ENCODE measurements at places on chromosomes 7 and 10.

- no peak for DNase-seq
Measured at GRCh38 chr10:17510242-17510908, 56.0 kb upstream of the ST8SIA6 start.

- peak; percentile 90 for DNase-seq
Measured at GRCh38 chr10:75399461-75400162, 2.0 kb downstream of the ZNF503 start.

- peak; percentile 92 for DNase-seq
Measured at GRCh38 chr10:85524001-85524666, 842.5 kb downstream of the GRID1 start.

DNA sequence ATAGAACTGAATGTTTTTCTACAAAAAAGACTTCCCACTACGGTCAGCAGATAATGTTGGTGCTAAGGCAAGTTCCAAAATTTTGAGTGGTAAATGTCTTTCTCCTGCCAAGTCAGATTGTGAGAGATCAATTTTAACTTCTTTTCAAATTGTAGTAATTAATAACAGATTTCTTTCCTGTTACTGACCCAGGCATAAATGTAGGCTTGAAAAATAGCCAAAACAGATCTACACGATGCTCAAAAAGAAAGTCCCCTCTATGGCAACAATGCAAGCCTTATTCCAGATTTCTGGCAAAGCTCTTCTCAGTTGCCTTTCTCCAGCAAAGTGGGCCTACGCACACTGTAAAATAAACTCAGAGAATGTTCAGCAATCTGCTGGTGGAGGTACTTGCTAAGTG lies 641.0 kb upstream of the NRP1 start:
- DNase-seq: no peak

- DNase-seq: no peak
Measured at GRCh38 chr10:14243221-14243620, 87.5 kb downstream of the FRMD4A start.

GRCh38 chr10:98694014-98694413 lies 247.3 kb upstream of the HPS1 start:
- DNase-seq: no peak

DNA sequence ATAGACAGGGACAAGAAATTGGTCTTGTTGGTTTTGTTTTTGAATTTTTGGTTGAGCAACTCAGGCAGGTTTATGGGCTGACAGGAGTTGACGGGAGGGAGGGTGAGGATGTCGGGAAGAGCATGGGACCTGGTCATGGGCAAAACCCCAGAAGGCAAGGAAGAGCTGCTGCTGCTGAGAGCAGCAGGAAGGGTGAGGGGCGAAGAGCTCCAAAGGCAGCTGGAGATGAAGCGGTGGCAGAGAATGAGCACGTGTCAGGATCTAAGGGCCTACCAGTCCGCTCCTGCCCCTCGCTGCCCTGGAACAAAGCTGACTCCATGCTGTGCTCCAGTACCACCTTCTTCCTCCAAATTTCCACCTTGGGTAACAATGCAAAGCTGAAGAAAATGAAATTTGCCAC lies 84.3 kb downstream of the ARHGAP22 start:
- no peak for DNase-seq

GRCh38 chr7:38607466-38607865 lies 23.7 kb downstream of the AMPH start:
- DNase-seq: no peak

DNA sequence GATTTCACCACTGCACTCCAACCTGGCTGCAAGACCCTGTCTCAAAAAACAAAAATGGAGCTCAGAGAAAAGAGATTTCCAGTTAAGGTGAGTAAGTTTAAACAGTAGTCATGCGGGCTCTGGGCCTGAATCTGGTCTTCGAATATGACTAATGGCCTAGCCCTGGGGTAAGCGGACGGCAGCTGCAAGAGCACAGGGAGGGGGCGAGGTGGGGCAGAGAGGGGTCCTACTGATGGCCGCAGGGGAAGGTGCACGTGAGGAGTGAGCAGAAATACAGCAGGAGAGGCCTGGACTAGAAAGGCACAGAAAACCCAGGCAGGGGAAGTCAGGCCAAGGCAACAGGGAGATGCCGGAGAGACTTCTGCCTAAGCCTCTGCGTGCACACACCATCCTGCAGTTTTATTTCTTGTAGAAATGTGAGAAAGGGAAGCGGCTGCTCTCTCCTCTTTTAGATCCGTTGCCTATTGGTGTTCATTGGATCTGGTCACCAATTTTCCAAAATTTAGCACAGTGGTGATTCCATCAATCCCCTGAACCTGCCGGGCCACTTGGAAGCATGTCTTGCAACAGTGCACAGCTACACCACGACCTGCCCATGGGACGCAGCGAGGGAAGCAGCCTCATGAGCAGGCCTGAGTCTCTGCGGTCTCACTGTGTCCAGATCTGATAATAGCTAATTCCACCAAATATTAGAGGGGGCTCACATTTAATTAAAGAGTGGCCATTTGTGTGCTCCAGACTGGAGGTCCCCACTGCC lies 139.0 kb downstream of the PAXIP1 start:
- DNase-seq: no peak

- no peak for DNase-seq
Measured at GRCh38 chr10:67015225-67015624, 89.4 kb downstream of the LRRTM3 start.

DNA sequence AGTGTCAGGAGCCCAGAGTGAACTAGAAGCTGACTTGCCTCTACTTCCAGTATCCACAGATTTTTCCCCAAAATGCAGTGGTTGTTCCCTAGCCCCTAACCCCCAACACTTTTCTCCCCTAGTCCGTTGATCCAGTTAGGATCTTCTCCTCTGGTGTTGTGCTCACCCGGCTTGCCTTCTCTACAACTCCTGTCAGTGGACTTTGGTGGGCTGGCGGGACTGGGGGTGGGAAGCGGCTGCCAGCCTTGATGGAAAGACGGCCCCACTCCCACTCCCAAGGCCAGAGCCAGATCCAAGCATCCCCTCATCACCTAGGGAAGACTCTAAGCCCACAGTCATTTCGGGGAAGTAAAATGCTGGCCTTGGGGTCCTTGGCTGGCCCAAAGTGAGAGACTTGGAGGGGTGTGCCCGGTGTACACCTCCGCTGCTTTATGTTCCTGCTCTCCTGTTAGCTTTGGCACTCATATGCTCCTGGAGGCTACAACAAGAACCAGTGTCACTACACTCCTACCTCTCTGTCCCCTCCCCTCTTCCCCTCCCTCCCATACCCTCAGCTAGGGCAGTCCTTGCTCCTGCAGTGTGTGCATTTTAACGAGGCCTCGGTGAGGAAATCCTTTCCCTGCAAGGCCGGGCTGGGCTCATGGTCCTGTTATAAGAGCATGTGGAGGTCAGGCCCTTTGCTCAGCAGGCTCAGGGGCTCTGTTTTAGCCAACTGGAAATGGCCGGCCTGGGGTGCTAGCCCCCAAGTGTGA lies 930 bp upstream of the HOXA10 start:
- DNase-seq: no peak

GRCh38 chr7:16027396-16027795 lies 340.9 kb upstream of the MEOX2 start:
- no peak for DNase-seq

DNA sequence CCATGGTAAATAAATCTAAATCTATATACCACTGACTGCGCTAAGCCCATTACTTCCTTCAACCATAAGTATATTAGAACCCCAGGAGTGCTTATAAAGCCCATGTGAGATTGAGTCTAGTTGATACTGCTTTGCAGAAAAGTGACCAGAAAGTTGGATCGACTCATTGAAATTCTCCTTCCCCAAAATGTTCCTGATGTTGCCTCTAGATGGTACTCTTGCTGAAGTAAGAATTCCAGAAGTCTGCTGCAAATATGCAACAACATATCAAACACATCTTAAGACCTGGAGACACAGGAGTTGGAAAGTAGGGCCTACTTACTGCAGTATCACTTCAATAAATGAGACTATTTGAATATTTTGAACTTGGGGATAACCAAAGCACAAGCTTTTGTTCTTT lies 550.8 kb downstream of the IPMK start:
- DNase-seq: peak; percentile 52

DNA sequence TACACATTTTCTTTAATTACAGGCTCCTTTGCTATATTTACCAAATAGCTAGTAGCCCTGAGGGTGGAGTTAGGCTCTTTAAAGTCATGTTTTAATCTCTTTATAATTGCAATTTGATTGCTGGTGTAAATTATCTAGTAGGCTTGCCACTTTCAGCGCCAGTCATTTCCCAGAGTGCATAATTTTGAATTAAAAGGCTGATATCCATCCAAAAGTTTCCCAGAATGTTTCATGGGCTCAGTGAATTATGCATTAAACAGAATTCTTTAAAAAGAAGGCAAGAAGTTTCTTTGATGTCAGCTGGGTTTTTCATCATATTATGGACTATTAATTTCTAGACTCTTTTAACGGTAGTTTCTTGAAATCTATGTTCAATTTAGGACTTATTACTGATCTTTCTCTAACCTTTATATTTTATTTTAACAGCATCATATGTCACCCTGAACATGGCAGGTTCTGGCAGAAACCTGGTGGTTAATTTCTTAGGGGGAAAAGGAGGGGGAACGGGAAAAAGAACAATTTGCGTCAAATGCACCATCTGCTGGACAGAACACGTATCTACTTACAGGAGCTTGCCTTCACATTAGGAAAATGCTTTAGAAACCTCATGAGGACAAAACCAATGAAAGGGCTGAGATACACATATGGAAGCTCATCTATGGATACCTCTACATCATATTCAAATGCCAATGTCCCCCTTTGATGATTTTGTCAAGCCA lies 171.1 kb downstream of the GRM3 start:
- peak; percentile 59 for DNase-seq

DNA sequence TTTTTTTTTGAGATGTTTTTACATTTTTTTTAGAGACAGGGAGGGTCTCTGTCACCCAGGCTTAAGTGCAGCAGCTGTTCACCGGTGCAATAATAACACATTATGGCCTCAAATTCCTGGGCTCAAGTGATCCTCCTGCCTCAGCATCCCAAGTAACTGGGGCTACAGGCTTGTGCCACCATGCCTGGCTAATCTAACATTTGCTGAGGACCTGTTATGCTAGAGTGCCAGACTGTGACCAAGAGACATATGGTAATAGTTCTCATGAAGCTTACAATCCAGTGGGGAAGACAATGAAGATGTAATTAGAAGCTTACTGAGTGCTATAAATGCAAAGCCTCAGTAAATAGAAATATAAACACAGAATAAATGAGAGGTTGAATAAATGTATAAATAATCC lies 17.6 kb upstream of the ORC5 start:
- DNase-seq: no peak

DNA sequence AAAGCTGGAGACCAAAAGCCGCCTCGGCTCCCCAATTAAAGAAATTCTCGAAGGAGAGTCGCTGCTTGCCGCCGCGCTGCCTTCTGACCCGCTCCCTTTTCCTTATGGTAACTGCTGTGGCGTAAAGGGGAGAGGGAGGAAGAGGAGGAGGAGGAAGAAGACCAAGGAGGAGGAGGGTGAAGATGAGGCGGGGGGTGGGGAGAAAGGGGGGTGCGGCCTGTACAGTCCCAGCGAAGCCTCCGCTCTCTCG lies 388 bp downstream of the CNOT4 start:
- no peak for DNase-seq

- no peak for DNase-seq
Measured at GRCh38 chr7:85644272-85644671, 457.4 kb upstream of the SEMA3D start.

DNA sequence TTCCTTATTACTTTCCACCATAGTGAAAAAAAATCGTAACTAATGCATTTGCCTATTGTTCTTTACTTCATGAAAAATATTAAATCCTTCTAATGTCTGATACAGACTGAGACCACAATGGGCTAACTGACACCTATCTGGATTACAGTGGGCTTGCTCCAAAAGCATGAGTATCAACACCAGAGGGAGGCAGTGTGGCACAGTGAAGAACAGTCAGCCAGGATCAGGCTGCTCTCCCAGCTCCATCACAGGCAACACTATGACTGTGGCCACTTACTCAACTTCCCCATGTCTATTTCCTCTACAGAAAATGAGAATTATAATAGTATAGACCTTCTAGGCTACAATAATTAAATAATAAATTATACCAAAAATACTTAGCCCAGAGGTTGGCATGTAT lies 97.2 kb downstream of the SLC25A13 start:
- DNase-seq: no peak

DNA sequence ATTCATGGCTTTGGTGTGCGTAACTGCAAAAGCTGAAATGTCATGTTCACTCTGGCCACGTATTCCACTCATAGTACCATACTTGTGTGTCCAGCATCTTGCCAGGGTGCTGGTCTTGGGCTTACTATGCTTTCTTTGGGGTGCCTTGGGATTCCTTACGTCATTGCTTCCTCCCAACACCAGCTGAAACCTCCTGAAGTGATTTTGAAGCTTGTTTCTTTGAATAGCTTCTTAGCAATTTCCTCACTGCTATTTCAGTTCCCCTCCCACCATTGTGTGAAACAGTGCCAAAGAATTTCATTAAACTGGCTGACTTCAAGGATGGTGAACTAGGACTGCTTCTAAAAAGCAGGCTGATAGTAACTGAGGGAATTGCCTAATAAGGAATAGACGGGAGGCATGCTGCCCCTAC lies 36.9 kb downstream of the ENTPD1 start:
- peak; percentile 52 for DNase-seq

DNA sequence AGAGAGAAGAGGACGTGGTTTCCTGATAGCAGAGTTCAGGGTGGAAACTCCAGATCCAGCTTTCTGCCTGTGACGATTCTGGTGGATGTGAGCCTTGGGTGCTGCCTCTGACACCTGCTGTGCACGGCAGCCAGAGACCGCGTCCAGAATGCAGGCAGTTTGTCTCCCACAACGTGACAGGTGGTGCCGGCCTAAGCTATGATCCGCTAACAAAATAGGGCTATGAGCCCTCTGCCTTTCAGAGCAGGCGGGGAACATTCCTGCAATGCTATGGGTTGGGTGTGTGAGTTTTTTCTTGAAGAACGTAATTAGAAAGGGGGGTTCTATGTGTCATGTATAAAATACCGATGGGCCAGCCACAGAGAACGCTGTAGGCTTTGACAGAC lies 297.3 kb upstream of the PRKCQ start:
- no peak for DNase-seq

GRCh38 chr10:16612115-16612980 lies 90.7 kb upstream of the C1QL3 start:
- peak; percentile 69 for DNase-seq

GRCh38 chr7:103011650-103012049 lies 62.9 kb downstream of the FBXL13 start:
- DNase-seq: peak; percentile 5

GRCh38 chr7:91280185-91280584 lies 16.0 kb downstream of the FZD1 start:
- DNase-seq: no peak
